ENCODE measurements at places on chromosomes 7 and 10.
A peak's percentile ranks its signal among the peaks of the same experiment; 100 is the strongest.

DNA sequence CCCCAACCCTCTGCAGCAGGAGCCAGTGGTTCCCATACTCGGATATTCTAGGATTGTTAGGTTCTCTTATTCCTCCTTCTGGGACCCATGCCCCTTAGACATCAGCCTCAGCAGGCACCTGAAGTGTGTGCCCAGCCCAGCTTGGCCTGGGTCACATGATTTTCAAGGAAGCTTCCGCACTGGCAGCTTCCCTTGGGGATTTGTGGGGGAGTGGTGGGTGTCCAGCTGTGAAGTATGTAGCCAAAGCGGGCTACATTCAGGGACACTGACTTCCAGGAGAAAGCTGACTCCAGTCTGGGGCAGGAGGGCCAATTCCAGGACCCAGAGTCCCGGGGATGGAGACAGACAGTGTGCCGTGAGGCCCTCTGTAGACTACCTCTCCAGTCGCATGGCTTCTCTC is 1.3 kb downstream of the LDB1 start:
- no peak for DNase-seq

GRCh38 chr7:80881351-80881900 is 37.4 kb downstream of the SEMA3C start:
- DNase-seq, result no peak

- no peak for DNase-seq
Observed at GRCh38 chr7:118151671-118152070, 32.3 kb upstream of the LSM8 start.

DNA sequence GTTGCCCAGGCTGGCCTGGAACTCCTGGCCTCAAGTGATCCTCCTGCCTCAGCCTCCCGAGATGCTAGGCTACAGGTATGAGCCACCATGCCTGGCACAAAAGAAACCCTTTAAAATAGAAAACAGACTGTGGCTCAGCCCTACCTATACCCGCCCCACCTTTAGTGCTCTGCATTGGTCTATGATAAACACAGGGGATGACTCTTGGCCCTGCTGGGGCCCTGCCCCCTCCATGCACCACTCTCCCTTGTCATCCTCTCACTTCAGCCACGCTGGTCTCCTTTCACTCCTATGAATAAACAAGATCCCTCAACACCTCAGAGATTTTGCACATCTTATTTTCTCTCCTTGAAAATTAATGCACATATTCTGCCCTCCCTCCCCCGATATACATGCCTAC is 251.4 kb upstream of the KLF14 start:
- DNase-seq, result no peak

- DNase-seq, result no peak
Observed at GRCh38 chr10:114024876-114025610, 18.6 kb upstream of the ADRB1 start.

DNA sequence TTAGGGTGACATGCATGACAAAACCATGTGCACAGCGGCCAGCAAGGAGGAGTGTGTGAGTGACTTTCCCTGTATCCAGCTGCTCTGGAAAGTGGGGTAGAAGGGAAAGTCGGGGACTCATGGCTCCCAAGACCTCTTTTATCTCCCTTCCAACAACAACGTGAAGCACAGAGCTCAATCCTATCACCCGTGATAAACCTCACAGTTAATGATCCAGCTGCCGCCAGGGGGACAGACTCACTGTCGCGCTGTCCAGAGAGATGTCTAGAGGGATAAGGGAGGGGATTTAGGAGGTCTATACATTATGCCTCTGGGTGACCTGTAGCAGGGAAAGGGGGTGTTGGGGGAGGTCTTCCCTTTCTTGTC is 84.0 kb upstream of the SMNDC1 start:
- no peak for DNase-seq

DNA sequence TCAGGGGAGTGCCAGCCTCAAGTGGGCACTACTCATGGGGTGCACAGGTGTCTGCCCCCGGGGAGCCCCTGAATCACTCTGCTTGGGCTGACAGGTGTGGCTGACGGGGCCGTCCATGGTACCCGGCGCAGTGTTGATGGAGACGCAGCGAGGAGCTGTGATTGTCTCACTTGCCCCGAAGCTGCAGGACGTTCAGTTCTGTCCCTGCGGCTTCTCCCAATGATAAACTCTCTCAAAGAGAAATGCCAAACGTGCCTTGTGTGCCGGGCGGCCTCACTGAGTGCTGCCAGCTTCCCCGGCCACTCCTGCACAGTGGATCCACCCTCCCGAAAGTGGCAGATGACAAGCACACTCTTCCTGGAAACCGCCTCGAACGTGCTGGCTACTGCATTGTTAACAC is 203.2 kb downstream of the DNAJB6 start:
- DNase-seq, result no peak

- no peak for DNase-seq
Observed at GRCh38 chr10:43861966-43862751, 213.5 kb upstream of the ZNF32 start.

- DNase-seq, result no peak
Observed at GRCh38 chr7:112985377-112985987, 101.1 kb downstream of the GPR85 start.

DNA sequence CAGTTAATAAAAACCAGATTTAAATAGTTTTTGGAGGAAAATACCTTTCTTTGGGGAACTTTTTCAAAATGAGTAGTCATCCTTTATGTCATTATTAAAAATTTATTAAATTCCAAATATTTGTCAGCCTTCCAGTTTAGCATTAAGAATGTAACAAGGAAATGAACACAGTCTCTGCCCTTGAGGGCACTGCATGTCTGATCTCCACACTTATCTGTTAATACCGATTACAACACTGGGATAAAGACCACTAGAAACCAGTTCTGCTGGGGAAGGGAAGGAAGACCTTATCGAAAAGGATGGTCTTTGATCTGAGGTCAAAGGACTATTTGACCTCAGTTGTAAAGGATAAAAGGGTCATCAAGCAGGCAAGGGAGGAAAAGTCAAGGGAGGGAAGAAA is 320.0 kb downstream of the DOCK4 start:
- no peak for DNase-seq

DNA sequence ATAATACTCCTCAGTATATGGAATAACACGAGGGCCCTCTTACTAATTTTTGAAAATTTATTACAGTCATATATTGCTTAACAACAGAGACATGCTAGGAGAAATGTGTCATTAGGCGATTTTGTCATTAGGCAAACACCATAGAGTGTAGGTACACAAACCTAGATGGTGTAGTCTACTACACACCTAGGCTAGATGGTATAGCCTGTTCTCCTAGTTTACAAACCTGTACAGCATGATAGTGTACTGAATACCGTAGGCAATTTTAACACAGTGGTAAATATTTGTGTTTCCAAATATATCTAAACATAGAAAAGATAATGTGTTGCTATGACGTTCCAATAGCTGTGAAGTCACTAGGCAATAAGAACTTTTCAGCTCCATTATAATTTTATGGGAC is 12.8 kb downstream of the OR2F1 start:
- no peak for DNase-seq

DNA sequence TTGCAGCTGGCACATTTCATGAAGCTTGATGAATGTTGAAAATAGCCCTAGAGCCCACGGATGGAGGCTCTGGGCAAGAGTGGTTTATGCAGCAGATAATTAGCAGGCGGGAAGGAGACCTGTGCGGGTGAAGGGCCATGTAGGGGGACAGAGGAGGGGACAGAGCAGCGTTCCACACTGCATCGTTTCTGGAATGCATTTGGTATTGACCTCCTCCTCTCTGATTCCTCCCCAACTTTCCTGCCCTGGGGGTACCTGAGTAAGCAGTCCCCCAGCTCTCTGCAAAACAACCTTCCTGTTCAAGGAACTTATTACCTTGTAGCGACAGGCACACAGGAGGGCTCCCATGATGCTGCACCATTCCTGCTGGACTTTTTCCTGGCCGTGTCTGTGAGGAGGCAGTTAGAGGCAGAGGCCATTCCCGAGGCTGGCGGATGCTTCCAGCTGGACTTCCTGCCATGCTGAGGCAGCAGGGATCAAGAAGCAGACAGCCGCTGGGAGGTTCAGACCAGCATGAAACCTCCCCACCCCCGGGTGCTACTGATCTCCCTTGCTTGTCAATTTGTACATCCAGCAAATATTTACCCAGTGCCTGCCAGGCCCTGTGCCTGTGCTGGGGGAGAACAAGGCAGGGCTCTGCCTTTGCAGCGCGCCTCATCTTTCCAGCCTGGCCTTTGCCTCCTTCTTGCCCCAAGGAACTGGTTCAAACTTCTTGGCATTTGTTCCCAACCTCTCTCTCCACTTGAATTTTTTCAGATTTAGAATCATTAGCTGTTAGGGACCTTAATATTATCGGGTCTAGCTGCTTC is 28.7 kb downstream of the SLC29A3 start:
- no peak for DNase-seq

DNA sequence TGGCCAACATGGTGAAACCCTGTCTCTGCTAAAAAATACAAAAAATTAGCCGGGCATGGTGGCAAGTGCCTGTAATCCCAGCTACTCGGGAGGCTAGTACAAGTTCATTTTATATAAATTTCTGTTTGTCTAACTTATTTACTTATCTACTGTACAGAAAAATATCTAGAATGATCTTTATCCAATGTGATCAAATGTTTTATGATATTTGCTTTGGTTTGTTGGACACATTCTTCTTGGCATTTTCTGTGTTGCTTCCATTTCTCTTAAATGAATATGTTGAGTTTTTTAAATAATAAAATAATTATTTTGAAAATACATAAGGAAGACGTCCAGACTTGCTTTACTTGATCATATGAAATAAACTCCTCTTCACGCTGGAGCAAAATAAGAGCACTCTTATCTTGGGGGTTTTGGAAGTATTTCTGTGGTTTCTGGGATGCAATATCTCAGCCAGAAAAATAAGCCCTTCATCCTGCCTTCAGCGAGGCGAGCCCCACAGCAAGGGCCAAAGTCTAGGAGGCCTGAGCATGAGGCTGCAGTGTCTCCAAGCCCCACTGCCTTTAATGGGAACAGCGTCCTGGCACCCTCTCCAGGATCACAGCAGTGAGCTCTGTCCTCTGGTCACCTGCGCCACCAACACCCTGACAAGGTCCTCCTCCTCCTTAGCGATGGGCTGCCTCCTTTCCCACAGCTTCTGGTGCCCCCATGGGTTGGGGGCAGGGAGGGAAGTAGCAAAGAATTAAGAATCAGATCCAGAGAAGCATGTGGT is 480.2 kb downstream of the KCNMA1 start:
- DNase-seq, result no peak

DNA sequence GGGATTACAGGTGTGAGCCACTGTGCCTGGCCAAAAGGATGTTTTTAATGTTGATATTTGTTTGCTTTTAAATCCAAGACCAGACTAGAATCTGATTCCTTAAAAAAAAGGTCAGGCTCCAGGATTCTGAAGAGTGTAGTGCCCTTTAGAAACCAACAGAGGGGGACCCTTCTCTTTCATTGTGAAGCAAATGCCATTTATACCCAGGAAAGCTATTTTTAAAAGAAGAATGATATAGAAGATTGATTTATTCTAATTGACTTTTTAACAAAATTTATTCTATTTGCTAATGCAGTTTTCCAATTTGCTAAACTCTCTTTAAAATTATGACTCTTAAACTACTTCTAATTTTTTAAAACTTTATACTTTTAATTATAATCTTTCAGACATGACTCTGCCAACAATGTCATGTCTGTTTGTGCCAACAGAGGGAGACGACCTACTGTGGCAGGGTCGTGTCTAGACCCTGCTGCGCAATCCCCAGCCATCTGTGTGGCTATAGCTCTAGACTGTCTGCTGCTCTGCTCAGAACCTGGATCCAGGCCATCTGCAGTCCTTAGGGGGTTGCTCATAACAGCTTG is 201.0 kb upstream of the IMMP2L start:
- DNase-seq, result no peak

- no peak for DNase-seq
Observed at GRCh38 chr10:93945819-93946218, 47.9 kb upstream of the PLCE1 start.

GRCh38 chr10:60570272-60570865 is 180.7 kb upstream of the ANK3 start:
- DNase-seq, result no peak

DNA sequence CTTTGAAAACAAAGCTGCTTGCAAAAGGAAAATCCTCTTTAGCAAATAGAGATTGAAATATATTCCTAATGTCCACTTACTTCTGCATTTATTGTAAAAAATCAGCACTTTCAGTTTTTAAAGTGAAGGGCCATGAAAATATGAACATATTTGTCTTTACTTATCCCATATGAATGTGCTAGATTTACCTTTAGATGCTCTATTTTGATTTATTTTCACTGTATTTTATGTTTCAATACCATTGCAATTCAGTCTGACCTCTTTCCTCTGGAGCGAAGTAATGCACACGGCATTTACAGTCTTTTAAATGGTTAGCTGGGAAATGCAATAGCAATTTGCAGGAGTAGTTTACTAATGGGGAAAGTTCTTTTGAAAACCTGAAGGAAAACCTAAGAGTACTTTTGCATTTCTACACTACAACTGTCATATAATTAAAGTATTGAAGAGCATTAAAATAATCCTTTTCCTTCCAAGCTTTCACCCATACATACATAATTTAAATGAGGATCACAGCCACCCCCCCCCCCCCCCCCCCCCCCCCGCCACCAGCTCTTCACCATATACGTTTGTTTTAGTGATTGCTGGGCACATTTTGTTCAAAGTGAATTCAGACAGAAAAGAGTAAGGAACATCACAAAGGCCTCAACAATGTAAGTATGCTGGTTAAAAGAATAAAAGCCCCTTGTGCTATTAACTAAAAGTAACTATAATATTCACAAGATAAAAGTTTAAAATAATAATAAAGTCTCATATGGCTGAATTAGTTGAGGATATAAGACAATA is 3.5 kb downstream of the SKIDA1 start:
- no peak for DNase-seq

DNA sequence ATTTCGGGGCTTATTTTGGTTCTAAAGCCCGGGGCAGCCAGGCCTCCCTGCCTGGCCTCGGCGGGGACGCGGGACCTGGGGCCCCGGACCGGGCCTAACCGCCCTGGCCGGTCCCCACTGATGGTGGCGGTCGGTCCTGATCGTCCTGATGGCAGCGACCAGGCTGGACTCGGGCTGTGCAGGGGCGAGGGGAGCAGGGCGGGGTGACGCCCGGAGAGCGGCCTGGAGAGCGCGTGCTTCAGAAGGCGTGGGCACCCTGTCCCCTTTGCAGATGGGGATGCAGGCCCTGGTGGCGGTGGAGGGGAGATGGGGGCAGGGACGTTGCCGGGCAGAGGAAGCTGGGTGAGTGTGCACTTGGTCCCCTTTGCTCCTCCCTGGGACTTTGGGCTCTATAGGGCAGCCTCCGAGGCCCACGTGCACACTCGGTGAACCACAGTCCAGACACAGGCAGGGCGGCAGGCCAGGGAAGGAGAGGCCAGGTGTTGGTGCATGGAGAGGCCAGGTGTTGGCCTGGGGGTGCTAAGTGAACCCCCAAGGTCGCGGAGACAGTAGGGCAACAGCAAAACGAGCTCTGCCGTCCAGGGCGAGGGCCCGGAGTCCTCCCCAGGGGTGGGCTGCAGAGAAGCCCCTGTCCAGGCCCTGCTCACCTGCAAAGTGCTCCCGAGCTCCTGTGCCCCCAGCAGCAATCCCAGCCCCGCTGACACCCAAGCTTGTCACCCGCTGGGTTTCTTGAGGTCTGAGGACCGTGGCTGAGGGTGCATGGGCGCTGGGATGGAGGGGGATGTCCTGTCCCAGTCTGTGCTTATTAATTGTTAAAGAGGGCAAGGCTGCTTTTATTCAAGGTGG is 42.4 kb upstream of the FAM20C start:
- DNase-seq, result peak; percentile 12
